Suppressor macrophage (primary cell): ENCODE measurements at places on chromosomes 13 and 19.

GRCh38 chr13:95155504-95155903 is 145.7 kb downstream of the ABCC4 start:
- no peak for DNase-seq

GRCh38 chr19:49128545-49129237 is 9.3 kb downstream of the PPFIA3 start:
- DNase-seq: no peak

DNA sequence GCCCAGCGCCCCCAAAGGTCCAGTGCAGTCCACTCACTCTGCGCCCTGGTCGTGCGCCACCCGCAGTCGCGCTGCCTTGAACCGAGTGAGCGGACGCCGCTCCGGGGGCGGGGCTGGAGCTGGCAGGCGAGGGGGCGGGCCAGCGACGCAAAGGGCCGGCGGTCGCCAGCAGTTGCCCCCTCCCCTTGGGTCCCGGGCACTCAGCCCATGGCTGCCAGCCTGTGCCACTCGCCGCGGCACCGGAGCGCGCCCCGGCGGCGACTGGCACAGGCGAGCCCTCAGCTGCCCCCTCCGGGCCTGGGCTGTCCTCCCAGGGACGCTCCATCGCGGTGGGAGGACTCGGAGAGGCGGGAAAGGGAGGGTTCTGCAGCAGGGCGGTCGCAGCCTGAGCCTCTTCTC is at the start of gene S1PR5:
Gene S1PR5 (minus strand): TSS at position 87 of the 399 bp plus-strand sequence. CDS start 2,436 bp downstream, outside the sequence.
- no peak for DNase-seq

DNA sequence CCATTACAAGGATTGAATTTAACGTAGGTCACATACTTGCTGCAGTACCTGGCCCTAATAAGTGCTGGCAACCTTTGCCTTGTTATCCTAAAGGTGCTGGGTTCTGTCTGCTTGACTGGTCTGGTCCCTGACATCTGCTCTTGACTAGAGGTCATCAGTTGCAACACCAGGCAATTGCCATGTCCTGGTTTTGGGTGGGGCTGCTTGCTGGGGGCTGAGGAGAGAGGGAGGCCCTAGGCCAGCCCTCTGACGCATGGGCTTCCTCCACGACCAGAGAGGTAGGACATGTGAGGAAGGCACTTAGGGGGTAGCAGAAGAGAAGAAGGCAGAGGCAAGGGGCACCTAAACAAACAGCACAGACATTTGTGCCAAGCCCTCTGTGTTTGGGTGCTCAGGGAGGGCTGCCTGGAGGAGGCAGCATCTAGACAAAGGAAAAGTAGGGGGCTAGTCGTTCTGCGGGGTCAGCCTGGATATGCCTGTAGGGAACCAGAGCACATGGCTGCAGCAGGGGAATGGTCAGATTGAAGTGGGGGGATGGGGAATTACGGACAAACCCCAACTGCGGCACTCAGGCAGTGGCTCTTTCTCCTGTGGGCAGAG is 21.7 kb downstream of the VSTM2B start:
- DNase-seq: no peak

GRCh38 chr19:43534816-43535761 is 2.1 kb downstream of the ZNF575 start:
- peak; percentile 19 for DNase-seq

GRCh38 chr13:84255226-84255797 is 373.0 kb upstream of the SLITRK1 start:
- no peak for DNase-seq

DNA sequence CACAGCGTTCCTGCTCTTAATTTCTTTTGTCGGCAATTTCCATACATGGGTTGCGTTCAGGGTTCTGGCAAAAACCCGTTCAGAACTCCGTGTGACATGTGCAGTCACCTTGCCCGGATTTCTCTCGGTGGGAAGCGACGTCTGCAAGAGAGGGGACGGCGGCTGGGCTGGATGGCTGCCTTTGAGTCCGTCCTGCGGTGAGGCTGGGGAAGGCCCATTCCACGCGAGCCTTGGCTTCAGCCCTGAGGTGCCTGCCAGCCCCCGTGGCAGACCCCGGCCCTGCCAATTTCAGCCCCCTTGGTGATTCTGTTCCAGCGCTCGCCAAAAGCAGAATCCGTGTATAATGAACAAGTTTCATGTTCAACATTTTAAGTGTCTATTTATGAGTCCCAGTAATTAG is 72.6 kb upstream of the TSHZ3 start:
- DNase-seq: no peak

GRCh38 chr13:75749407-75749806 is 113.3 kb downstream of the LMO7 start:
- DNase-seq: no peak

GRCh38 chr13:49693877-49694276 is 2.6 kb upstream of the EBPL start:
- DNase-seq: no peak

- DNase-seq: no peak
Observed at GRCh38 chr19:15829306-15829698, 13.8 kb upstream of the OR10H1 start.

- peak; percentile 94 for DNase-seq
Observed at GRCh38 chr19:41530761-41531301, 45.1 kb upstream of the CEACAM21 start.
